ENCODE measurements at places on chromosomes 3 and 15.

DNA sequence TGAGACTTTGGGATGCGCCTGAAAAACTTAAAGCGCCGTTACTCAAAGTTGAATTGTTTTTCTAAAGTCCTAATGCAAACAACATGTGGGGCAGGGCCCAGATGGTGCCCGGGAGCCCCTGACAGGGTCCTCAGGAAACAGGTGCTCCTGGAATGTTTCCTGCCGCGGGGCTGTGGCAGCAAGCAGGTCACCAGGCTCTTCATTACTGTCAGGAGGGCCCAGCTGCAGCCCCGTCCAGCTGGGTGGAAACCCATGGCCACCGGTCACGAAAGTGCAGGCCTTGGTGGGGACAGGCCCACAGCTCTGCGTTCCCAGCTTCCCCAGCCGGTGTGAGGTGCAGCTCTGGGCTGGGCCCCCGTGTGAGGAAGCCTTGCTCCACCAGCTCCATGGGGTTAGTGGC lies 63.9 kb upstream of the GATA2 start:
- no peak for DNase-seq

DNA sequence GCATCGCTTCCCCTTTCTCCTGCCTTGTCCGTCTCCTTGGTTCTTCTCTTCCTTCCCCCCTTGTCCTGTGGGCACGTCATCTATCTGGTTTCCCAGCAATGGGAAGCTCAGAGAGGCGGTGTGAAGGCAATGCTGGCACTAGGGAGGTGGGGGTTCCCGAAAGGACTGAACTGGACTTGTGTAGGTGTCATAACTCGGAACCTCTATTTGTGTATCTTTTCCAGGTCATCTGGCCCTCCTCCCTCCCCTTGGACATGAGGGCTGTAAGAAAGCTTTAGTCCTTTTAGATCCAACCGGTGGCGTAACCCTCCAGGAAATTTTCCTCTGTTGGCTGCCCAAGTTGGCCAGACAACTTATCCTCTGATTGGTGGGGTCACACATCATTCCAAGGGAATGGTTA lies 231.5 kb upstream of the TLE3 start:
- no peak for DNase-seq

- DNase-seq, result no peak
Measured at GRCh38 chr3:131550562-131551465, 48.0 kb upstream of the MRPL3 start.

DNA sequence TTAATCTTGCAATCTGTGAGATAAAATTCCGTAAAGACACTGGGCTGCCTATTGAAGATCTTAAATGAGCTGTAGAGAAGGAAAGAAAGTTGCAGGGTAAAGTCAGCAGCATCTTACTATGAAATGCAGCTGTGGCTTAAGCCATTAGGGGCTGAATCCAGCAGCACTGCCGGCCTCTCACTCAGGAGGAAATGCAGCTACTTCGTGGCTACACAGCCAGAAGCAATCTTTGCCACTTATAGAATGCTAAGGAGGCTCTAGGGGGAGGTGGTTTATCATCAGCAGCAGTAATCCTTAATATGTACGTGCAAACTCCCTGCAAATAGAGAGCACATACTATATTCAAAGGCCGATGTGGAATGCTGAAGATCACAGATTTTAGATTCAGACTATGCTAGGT lies 19.1 kb upstream of the MCTP2 start:
- no peak for DNase-seq

DNA sequence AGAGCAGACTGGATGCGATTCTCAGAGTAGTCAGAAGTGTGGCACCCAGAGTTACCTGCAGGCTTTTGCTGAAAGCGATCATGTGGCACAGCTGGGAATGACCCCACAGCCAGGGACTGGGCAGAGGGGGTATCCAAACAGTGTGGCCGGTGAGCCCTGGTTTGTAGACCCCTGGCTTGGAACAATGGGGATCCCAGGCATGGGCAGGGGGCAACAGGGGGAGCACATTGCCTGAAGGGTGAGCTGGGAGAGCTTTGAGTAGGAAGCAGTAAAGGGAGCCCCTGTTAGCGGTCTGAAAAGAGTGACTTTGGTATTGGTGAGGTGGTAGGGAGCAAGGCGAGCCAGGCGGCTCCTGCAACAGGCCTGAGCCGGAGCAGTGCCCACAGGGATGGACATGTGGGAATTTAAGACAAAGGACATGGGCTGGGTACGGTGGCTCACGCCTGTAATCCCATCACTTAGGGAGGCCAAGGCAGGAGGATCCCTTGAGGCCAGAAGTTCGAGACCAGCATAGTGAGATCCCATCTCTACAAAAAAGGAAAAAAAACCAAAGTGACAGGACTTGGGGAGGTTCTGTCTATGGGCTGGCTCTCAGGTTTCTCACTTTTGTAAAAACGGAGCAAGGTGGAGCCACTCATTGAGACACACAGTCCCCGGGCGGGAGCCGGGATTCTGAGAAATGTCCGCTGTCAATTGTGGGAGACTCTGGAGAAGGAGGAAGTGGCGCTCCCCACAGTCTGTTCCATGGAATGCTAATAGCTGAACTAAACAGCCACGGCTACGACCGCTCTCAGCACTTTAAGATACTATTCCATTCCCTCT lies 223.8 kb upstream of the LYSMD4 start:
- no peak for DNase-seq

GRCh38 chr15:60720086-60720485 lies 241.1 kb upstream of the ICE2 start:
- no peak for DNase-seq

- DNase-seq, result peak; percentile 73
Measured at GRCh38 chr3:185270262-185270955, 16.6 kb upstream of the EHHADH start.

- no peak for DNase-seq
Measured at GRCh38 chr3:138949445-138950005, 2.5 kb downstream of the FOXL2NB start.

- DNase-seq, result no peak
Measured at GRCh38 chr3:4225005-4225471, 78.1 kb upstream of the SETMAR start.

- no peak for DNase-seq
Measured at GRCh38 chr15:22950256-22950990, 29.7 kb downstream of the CYFIP1 start.

DNA sequence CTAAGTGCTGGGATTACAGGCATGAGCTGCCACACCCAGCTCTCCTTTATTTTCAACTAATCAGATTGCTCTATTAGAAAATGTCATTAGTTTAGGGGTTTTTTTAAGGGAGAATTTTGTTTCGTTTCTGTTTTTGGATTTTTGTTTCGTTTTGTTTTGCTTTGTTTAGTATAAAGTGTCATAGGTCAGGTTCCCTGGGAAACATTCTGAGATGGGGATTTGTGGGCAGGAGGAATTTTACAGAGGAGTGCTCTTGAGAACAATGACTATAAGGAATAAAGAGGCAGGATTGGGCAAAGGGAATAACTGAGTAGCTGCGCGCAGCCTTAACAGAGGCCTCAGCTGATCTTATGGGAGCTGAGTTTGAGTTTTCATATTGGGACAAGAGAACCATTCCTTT lies 86.8 kb upstream of the NR2F2 start:
- no peak for DNase-seq

GRCh38 chr3:177468331-177468730 lies 271.0 kb upstream of the TBL1XR1 start:
- no peak for DNase-seq

- DNase-seq, result no peak
Measured at GRCh38 chr3:77799278-77799677, 759.4 kb downstream of the ROBO2 start.

DNA sequence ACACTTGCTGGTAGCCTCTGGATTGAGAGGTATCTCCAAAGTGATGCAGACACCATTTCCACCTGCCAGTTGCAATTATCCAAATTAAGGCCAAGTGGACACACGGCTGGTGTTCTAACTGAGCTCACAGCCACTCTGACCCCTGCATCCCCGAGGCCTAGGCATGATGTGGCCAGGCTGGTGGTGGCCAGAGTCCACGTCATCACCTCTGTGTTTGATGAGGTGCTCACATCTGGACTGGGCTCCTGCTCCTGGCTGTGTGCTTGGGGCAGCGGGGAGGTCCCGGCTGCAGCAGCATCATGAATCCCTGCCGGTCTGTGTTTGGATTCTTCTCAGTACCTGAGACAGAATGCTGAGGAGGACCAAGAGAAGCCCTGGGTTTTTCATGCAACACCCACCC lies 4.9 kb downstream of the OXTR start:
- no peak for DNase-seq

- DNase-seq, result no peak
Measured at GRCh38 chr3:87298111-87298718, 21.8 kb upstream of the POU1F1 start.

DNA sequence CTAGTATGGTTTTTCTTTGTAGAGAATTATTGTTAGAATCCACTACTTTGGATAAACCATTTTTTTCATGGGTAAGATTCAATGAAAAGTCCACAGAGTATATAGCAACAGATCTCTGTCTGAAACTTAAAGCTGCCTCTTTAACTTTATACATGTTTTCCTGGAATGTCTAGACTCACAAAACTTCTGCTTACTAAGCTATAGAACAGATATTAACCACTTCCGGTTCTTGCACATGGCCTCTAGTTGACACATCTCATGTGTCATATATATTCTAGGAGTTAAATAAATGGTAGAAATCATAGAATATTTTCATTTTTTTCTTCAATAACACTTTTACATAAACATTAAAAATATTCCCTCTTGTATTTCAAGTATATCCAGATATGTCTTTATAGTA lies 1693.9 kb downstream of the SI start:
- no peak for DNase-seq

GRCh38 chr3:45234250-45234649 lies 8.2 kb upstream of the TMEM158 start:
- no peak for DNase-seq

GRCh38 chr15:46858150-46858549 lies 859.2 kb upstream of the SEMA6D start:
- DNase-seq, result peak; percentile 43

- no peak for DNase-seq
Measured at GRCh38 chr3:128967748-128968355, 26.0 kb downstream of the CFAP92 start.

DNA sequence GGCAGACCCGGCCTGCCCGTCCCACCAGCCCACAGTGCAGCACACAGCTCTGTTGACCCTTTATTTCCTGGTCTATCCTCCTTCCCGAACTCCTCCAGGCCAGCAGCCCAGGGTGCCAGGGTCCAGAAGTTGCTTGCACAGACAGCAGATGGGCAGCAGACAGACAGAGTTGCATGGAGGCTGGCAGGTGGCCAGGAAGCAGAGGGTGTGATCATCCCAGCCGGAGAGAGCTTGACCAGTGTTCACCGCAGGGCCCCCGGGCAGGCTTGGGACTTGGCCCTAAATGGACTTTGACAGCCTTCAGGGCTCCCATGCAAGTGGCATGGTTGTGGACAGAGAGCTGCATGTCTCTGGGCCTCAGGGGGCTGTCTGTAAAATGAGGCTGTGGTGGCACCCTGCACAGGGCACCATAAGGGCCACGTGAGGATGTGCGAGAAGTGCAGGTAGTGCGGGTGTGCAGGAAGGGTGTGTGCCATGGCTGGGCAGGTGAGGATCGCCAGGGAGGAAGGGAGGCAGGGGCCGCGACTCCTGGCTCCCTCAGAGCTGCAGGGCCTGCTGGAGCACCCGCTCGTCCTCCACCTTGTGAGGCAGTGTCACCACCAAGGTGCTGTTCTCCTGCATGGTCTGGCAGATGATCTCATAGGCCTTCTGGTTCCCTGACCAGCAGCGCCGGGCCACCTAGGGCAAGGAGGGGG lies 6.3 kb upstream of the ZXDC start:
- no peak for DNase-seq

- no peak for DNase-seq
Measured at GRCh38 chr3:183502237-183503181, 53.0 kb downstream of the KLHL6 start.

- no peak for DNase-seq
Measured at GRCh38 chr3:182382112-182382857, 411.0 kb upstream of the ATP11B start.

DNA sequence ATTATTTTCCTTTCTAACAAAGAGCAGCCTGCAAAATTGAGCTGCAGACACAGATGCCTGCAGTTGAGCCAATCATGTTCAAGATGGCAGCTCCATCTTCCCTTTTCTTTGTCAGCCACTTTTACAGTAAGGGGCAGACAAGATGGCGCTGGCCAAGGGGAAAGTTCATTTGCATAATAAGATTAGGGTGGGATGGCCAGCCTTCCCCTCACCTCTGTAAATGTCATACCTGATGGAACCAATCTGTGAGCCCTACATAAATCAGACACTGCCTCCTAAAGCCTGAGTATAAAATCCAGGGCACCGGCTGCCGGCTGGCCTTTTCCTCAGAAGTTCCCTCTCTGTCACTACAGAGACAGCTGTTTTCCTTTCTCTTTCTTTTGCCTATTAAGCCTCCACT lies 15.8 kb downstream of the PATL2 start:
- DNase-seq, result no peak

- peak; percentile 30 for DNase-seq
Measured at GRCh38 chr3:53493963-53494791, at the start of gene CACNA1D. Gene CACNA1D (plus strand): TSS chr3:53494611. CDS start chr3:53495167, 556 bp downstream.
